DMS79 (cell line): ENCODE measurements at places on chromosomes 5 and 9.

DNA sequence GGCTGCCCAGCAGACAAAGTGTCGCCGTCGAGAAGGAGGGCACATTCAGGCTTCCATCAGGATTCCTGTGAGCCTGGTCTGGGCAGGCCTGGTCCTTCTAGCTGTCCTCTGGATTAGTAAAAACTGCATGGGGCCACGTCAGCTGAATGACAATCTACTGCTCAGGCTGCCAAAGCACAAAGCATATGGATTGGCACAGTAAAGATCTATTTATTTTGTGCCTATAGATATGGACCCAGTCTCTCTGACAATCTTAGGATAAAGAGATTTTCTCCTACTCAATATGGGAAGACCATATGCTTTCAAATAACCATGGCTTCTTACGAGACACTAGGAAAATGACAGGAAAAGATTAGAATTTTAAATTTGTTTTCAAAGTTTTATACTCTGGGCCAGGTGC lies 24.1 kb downstream of the ANKH start:
- no peak for DNase-seq

GRCh38 chr5:88276378-88276777 lies 7.7 kb upstream of the TMEM161B start:
- DNase-seq: no peak

- no peak for DNase-seq
Measured at GRCh38 chr5:117551236-117551635, 976.6 kb upstream of the SEMA6A start.

DNA sequence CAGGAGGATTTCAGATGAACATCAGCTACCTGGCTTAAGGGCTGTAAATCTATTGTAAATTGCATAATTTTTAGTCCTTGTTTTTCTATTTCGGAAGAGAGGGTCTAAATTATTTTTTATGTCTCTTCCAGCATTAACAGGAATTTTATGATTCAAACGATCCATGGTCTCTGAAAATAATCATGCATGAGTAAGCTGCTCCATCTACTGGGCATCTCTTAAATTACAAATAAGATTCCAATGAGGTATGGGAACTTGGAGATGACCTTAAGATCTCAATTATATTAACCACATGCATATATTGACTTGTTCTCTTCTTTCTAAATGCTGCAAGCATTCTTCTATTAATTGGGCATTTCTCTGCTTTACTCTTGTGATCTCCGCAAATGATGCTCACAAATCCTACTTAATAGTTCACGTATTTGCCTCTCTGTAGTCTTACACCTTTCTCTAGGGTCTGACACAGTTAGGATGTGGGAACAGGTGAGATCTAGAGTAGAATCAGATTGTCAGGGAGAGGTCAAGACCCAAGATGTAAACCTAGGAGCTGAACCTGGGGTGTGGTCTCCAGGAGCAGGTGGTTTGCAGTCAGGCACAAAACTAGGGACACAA lies 86.9 kb downstream of the NUDT12 start:
- DNase-seq: no peak

DNA sequence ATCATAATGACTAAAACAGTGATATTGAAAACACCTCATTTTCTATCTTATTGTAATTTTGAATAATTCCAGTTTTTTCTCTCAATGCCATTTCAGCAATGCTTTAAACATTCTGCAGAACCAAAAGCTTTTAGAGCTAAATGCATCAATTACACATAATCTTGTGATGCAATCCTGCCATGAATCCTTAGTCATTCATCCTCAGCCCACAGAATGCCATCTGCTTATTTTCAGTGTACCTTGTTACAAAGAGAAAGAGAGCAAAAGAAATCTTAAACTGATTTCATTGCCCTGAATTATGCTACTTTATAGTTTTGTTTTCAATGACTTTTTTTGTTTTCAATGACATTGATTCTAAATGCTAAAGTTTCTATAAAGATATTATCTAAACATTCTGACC lies 1234.8 kb upstream of the C9orf72 start:
- no peak for DNase-seq

- no peak for DNase-seq
Measured at GRCh38 chr9:127913682-127914081, 3.2 kb downstream of the ST6GALNAC4 start.

DNA sequence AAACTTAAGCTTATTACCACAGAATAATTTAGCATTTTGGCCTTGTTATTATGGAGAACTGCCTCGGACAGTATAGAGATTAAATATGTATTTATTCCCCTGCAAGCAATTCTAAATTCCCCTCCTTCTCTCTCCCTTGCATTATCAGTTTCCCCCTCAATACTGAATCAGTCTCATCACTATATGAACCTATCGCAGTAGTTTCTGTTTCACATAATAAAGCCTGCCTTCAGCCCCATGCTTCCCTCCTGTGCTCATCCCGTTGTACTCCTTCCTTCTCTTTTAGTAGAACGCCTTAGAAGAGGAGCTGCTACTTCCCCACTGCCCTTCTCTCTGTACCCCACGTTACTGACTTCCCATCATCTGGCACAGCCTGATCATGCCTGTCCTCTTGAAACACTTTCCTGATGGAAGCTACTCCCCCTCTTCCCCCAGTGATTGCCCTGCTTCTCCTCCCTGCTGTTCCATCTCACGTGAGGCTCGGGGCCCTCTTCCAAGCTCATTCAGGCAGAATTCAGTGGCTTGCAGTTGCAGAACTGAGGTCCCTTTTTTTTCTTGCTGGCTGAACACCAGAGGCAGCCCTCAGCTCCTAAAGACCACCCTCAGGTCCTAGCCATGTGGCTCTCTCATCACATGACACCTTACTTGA lies 93.4 kb downstream of the PPIC start:
- DNase-seq: no peak

DNA sequence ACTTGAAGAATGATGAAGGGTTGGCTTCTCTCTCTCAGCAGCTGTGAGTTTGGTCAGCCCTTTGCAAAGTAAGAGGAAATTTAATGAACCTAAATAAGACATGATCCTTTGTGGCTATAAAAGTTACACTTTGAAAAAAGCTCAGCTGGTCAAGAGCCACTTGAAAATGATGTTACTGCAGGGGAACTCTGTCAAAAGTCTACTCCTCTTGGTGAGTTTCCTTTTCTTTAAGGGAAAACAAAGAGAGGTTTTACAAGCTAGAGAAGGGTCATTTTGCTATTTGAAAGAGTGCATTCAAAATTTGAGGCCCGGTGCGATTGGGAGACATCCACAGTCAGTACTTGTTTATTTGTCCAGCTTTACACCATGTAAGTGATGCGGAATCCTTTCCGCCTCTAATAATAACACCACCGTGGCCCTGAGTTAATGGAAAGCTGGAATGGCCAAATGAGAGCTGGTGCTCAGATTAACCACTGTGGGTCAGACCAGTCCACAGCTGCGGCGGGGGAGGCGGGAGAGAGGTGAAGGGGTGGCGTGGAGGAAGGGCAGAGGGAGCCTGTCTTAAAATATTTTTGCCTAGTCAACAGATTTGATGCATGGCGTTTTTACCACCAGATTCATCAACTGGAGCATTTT lies 404.0 kb downstream of the TLE4 start:
- DNase-seq: no peak

DNA sequence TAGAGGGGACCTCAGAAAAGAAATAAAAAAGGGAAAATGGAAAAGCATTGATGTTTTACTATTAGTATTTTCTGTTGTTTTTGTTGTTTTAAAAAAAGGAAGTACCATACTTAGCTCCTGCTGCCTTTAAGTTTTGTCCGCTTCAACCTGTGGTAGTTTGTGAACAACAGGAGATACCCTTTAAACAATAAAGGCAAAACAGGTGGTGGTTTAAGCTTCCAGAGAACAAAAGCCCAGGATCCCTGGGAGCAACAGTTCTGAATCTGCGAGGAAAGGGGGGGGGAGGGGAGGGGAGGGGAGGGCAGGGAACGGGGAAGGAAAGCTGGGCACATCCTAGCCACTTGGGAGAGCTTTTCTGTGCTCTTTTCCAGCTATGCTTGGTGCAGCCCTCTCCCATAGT lies 2.1 kb upstream of the PSIP1 start:
- DNase-seq: no peak

DNA sequence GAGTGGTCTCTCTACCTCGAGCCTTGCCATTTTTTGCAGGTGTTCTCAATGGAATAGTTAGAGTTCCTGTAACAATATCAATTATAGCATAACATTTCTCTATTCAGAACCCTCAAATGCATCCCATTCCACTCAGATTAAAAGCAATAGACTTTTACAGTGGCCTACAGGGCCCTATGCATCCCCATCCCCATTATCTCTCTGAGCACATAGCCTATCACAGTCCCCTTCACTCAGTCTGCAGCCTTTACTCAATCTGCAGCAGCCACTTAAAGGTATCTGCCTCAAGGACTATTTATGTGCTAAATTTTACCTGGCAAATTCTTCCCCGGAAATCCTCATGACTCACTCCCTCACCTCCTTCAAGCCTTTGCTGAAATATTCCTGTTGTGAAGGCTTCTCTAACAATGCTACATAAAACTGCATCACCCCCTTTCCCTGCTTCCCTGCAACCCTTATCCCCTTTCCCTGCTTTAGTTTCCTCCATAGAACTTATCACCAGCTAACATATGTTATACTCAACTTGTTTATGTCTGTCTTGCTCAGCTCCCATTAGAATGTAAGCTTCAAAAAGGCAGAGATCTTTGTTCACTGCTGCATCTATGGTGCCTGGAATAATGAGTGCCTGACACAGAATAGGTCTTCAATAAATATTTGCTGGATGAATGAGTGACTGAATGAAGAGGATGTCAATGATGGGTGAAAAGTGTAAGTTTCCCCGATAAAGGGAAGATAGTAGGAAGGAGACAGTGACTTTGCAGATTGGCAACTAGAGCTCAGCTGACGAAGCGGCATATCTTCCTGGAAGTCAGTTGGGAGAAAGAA lies 54.1 kb upstream of the ZNF366 start:
- DNase-seq: no peak

DNA sequence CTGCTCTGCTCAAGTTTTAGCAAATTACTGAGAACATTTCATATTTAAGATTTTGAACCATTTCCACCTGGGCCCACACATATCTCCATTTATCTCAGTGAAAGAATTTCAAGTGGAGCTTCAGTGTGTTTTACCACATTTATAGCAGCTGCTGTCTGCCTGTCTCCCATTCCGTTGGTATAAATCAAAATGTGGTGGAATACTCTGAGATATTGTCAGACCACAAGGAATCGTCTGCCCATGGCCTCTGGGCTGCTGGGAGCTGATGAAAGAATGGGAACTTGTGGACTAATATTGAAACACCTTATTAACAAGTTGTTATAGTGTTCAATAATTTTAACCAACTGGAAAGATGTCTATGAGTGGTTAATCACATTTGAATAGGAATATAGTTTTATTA lies 33.3 kb downstream of the MAST4 start:
- DNase-seq: no peak

- DNase-seq: no peak
Measured at GRCh38 chr5:58259685-58260152, 200.2 kb downstream of the PLK2 start.

DNA sequence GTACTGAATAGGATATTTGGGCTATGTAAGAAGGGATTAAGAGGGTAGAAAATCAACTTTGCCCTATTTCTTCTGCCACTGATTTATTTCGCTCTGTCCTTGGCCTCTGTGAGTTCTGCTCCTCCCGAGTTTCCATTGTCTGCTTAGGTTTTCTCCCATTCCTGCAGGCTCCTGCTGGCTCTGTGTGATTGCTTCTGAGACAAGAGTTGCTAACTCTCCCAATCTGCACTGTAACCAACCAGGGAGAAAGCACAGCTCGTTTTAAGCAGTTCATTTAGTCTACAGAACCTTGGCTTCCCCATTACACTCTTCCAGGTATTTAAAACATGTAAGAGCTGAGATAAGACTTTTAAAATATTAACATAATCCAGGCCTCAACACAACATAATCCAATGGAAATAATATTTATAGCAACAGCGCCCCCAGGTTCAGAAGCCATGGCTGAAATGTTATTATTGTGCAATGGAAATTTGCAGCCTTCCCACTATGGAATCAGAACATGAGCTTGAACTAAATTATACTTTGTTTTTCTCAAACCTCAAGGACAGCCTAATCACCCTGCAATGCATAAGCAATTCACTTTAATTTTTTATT lies 203.5 kb downstream of the ERCC6L2 start:
- no peak for DNase-seq

GRCh38 chr9:115930472-115930871 lies 223.1 kb upstream of the PAPPA start:
- no peak for DNase-seq

DNA sequence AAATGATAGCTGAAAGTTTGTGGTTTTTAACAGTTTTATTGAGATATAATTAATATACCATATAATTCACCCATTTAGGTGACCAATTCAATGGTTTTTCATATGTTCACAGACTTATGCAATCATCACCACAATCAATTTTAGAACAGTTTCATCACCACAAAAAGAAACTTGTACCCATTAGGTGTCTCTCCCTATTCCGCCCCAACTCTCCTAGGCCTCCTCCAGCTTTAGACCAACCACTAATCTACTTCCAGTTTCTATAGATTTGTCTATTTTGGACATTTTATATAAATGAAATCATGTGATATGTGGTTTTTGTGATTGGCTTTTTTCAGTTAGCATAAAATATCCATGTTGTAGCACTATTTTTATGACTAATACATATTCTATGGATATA lies 38.6 kb downstream of the YTHDC2 start:
- DNase-seq: no peak

DNA sequence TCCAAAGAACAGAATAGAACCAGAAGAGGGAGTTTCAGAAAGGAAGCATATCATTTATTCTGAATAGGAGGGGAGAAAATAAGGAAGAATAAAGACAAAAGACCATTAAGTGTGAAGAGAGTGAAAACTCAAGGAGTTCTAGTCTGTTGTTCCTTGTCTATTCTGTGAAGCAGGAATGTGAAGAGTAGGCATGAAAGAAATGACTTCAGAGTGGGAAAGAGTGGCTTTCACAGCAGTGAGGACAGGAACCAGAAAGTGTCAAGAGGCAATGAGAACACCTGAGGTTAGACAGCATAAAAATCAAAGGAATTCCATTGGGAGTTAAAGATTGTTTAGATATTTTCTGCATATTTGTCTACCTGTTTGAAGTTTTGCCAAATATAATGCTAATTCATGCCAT lies 768.8 kb upstream of the GRAMD2B start:
- DNase-seq: no peak

DNA sequence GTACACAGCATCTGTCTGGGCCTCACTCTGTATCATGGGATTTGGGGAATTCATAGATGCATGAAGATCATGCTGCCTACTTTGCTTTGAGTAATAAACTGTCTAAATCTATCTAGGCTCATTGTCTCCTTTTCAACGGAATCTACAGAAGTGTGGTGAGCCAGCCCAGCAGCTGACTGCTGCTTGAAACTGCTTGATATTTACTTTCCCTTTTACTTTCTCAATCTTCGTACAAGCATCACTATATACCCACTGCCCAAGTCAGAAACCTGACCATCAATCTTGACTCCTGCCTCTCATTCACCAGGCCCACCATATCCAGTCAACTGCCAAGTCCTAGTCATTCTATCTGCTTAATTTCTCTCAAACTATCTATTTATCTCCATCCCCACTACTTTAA lies 142.9 kb downstream of the NR2F1-AS1 start:
- DNase-seq: no peak

GRCh38 chr5:147373328-147373727 lies 136.5 kb downstream of the DPYSL3 start:
- no peak for DNase-seq

GRCh38 chr5:77181596-77182304 lies 28.7 kb upstream of the PDE8B start:
- no peak for DNase-seq
